ENCODE measurements at places on chromosomes 6 and 20. TPM values are rescaled to one million over a fixed set of nuclear protein-coding genes. Genes with fewer than 3 reads are reported as not detected.

MED20 gene
- total RNA-seq, result 15.5 TPM

ADAM33 gene
- 9.7 TPM for total RNA-seq

ABHD16B gene
- not detected for total RNA-seq

ADGRF1 gene
- 1.2 TPM for total RNA-seq

PLAGL2 gene
- total RNA-seq, result 21.9 TPM

SMLR1 gene
- not detected for total RNA-seq

CD109 gene
- total RNA-seq, result 1.7 TPM

OR2B6 gene
- not detected for total RNA-seq

SLC22A2 gene
- total RNA-seq, result 0.16 TPM

PSORS1C2 gene
- total RNA-seq, result not detected

EPB41L2 gene
- 80.1 TPM for total RNA-seq

RCAN2 gene
- total RNA-seq, result 6.1 TPM

MUC22 gene
- not detected for total RNA-seq

CCDC170 gene
- total RNA-seq, result 2.7 TPM

CD83 gene
- total RNA-seq, result 2.2 TPM

PTPRT gene
- total RNA-seq, result 0.43 TPM

MYB gene
- 56.3 TPM for total RNA-seq

PRKN gene
- total RNA-seq, result 8.1 TPM

WRNIP1 gene
- 39.0 TPM for total RNA-seq

BTBD3 gene
- total RNA-seq, result 45.9 TPM

ADGRB3 gene
- total RNA-seq, result 7.8 TPM

LPA gene
- 0.22 TPM for total RNA-seq

LHFPL5 gene
- not detected for total RNA-seq

ADTRP gene
- total RNA-seq, result 68.5 TPM

DCDC2 gene
- 2.6 TPM for total RNA-seq

MOCS1 gene
- total RNA-seq, result 22.0 TPM

RAB44 gene
- 0.53 TPM for total RNA-seq

NKAPL gene
- total RNA-seq, result not detected

SDCBP2 gene
- total RNA-seq, result 447 TPM

CRISP3 gene
- total RNA-seq, result not detected

C4B gene
- total RNA-seq, result 51.0 TPM

ZNF391 gene
- 1.3 TPM for total RNA-seq

AVP gene
- not detected for total RNA-seq

TSPYL4 gene
- total RNA-seq, result 6.1 TPM

C6orf163 gene
- total RNA-seq, result 2.7 TPM

Data from mucosa of descending colon (tissue), 3 donors.